ENCODE measurements at places on chromosomes 6 and 20.

GRCh38 chr6:161373905-161374451 is 100.1 kb upstream of the AGPAT4 start:
- peak; percentile 44 for DNase-seq

DNA sequence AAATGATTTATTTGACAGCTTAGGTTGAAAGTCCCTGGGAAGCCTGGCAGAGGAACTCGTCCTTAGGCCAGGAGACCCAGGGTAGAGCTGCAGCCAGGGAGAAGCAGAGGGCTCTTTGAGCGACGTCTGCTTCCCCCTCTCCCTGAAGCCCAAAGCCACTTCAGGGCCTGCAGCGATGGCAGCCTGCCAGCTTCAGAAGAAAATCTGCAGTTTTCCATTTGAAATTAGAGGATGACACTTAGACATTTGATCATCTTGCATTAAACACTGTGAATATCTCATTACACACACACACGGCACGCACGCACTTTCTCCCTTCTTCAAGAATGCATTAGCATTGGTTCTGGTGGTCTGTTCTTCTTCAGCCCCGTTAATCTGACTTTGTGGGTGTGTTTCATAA is 96.5 kb downstream of the PLEKHG1 start:
- DNase-seq: no peak

DNA sequence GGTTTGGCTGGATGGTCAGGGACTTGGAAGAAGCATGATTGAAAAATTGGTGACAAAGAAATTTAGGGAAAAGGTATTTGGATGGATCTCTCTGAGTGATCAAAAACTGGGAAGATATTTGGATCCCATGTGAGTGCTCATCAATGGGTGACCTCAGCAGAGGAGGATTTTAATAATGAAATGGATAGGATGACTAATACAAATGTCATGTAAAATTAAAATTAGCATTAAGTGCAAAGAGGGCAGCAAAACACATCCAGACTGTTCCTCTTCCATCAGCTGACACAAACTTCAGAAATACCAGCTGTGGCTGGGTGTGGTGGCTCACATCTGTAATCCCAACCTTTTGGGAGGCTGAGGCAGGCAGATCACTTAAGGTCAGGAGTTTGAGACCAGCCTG is 151.7 kb downstream of the THBS2 start:
- DNase-seq: no peak

DNA sequence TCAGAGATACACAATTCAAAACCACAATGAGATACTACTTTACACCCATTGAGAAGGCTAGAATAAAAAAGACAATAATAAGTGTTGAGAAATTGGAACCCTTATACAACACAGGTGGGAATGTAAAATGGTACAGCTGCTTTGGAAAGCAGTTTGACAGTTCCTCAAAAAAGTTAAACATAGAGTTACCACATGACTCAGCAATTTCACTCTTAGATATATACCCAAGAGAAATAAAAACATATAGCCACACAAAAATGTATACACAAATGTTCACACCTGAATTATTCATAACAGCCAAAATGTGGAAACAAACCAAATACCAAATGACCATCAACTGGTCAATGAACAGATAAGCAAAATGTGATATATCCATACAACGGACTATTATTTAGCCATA is 161.1 kb upstream of the PLN start:
- DNase-seq: no peak

DNA sequence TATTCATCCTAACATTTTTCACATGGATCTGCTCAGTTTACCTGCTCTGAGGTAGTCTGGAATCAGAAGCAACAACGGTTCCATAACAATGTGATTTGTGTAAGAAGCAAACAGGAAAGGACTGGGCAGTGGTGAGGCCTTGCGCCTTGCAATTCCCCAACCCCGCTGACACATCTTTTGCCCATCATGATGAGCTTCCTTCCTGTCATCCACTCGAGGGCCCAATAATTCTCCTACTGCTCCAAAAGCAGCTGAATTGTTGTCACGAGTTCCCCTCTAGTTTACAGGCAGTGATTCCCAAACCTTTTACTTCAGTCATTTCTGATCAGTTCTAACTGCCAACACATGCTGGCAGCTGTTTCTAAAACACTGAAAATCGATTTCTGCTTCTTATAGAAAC is 22.9 kb downstream of the STX7 start:
- no peak for DNase-seq

GRCh38 chr6:33455051-33455450 is 675 bp downstream of the ZBTB9 start:
- DNase-seq: no peak

DNA sequence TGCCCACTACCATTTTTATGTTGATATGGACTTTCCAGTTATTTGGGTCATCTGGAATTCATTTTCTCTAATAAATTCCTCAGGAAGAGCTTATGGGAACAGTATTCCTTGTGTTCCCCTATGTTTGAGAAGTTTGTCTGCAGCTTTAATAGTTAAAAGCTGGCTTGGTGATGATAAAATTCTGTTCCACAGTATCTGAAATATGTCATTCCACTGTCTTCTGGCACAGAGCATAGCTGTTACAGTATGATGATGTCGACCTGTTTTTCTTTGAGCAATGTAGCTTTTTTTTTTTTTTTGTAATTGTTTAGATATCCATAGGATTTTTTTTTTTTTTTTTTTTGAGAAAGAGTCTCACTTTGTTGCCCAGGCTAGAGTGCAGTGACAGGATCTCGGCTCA is 43.2 kb downstream of the NCOA3 start:
- DNase-seq: no peak

GRCh38 chr6:169160091-169160854 is 93.4 kb downstream of the THBS2 start:
- no peak for DNase-seq
